ENCODE measurements at places on chromosomes 1 and 21.

DNA sequence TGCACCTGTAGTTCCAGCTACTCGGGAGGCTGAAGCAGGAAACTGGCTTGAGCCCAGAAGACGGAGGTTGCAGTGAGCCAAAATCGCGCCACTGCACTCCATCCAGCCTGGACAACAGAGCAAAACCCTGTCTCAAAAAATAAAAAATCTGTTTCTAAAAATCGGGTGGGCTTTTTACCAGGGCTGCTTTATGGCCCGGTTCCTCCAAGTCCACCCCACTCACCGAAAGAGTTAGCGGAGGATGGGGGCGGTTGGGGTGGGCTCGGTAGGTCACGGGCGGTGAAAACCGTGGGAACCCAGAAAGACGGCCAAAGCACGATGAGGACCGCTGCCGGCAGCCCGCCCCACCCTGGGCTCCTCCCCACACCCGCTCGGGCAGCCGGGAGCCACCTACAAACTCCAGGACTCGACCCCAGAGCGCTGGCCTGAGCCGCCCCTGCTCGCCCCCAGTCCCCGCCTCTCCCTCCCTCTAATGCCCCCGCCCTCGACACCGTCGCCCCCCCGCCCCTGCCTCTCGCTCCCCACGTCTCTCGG, 846 bp upstream of the PER3 start:
- no peak for DNase-seq

DNA sequence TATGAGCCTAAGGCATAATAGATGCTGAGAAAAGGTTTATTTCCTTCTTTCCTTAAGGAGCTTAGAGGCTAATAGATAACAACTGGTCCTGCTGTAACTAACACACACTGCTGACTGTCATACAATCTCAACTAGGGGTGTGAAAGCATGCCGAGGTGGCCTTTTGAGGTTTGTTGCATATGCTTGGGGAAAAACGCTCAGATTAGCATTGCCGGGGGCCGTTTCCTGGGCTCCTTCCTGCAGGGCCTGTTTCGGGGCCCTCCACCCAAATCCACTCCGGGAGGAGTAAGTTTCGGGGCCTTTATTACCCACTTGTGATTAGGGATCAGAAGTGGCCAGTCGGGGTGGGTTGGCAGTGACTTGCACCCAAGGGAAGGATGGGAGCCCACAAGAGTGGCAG, 27.2 kb upstream of the RCSD1 start:
- DNase-seq, result no peak

GRCh38 chr1:153494976-153495535, 34.6 kb upstream of the S100A7 start:
- DNase-seq, result peak; percentile 31

DNA sequence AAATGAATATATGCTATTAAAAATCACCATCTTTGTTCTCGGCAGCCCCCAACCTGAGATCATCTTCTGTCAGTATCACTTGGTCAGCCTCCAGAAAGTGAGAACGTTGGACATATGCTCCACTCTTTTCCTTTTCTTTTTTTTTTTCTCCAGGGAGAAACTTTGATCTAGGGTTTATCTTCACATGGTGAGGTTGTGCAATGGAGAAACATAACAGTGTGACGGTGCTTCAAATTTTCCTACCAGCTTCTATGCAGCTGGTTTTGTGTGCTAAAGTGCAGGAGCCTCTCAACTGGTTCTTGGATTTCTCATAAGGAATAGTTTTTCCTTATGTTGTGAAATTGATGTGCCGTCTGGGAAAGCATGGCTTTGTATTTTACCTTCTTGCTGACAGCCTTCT, 1202.9 kb downstream of the NCAM2 start:
- DNase-seq, result no peak

- DNase-seq, result no peak
Measured at GRCh38 chr21:46414965-46415275, 43.8 kb upstream of the DIP2A start.

- DNase-seq, result no peak
Measured at GRCh38 chr1:83024251-83024767, 974.6 kb downstream of the TTLL7 start.

GRCh38 chr1:156203331-156203730, 9.4 kb downstream of the SLC25A44 start:
- DNase-seq, result no peak

GRCh38 chr1:33007190-33008050, 29.3 kb downstream of the AK2 start:
- no peak for DNase-seq

GRCh38 chr21:42786884-42787283, 92.5 kb downstream of the WDR4 start:
- DNase-seq, result no peak

- no peak for DNase-seq
Measured at GRCh38 chr1:47687631-47688460, 250.0 kb downstream of the FOXD2 start.

- DNase-seq, result no peak
Measured at GRCh38 chr21:16837321-16837720, 675.5 kb upstream of the CXADR start.

GRCh38 chr1:170518965-170519364, 13.0 kb upstream of the GORAB start:
- DNase-seq, result no peak

GRCh38 chr1:197464044-197464443, 196.0 kb downstream of the CRB1 start:
- DNase-seq, result no peak

- no peak for DNase-seq
Measured at GRCh38 chr1:1432274-1432950, 3.1 kb upstream of the VWA1 start.

- DNase-seq, result no peak
Measured at GRCh38 chr1:66876664-66877063, 48.0 kb downstream of the DNAI4 start.

GRCh38 chr1:54403405-54403804, 2.8 kb downstream of the SSBP3 start:
- DNase-seq, result no peak

DNA sequence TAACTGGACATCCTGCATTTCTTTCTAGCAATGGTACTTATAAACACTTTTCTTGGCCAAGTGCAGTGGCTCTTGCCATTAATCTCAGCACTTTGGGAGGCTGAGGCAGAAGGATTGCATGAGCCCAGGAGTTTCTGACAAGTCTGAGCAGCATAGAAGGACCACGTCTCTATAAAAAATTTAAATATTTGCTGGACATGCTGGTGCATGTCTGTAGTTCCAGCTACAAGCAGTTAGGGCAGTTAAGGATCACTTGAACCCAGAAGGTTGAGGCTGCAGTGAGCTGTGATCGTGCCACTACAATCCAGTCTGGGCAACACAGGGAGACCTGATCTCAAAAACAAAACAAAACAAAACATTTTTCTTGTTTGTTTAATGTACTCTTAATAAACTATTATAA, 434.0 kb downstream of the PLA2G4A start:
- no peak for DNase-seq

DNA sequence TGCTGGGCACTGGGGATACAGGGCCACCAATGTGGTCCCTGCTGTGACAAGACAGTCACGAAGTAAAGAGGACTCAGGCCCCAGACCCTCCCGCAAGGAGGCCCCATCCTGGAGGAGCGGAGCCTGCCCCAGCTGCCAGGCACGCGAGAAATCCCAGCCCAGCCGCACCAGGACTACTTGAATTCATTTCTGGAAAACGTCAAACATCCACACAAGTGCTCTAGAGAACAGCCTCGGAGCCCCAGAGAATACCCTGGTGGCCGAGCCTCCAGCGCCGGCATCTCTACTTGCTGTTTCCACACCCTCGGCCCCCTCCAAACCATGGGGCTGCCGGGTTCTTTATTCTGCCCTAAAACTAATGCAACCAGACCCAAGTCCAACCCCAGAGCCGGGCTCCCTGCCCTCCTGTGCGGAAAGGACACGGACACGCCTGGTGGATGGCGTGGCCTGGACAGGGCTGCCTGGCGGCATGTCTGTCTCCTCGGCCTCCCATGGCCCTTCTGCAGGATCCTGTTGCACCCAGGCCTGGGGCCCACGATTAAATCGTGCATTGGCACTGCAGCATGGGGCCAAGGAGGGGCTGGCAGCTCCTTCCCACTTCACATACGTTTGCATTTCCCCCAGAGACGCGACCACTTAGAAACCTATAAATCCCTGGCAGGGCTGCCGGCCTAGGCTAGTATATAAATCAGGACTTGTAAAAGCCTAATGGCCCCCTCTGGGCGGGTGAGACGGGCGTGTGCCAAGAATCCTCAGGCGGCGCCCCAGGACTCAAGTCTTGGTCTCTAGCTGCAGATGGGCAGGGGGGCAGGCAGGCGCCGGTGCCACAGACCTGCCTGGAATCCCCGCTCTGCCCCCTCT, 41.2 kb downstream of the DMRTB1 start:
- DNase-seq, result no peak

- no peak for DNase-seq
Measured at GRCh38 chr1:202599669-202600431, 110.4 kb downstream of the SYT2 start.

DNA sequence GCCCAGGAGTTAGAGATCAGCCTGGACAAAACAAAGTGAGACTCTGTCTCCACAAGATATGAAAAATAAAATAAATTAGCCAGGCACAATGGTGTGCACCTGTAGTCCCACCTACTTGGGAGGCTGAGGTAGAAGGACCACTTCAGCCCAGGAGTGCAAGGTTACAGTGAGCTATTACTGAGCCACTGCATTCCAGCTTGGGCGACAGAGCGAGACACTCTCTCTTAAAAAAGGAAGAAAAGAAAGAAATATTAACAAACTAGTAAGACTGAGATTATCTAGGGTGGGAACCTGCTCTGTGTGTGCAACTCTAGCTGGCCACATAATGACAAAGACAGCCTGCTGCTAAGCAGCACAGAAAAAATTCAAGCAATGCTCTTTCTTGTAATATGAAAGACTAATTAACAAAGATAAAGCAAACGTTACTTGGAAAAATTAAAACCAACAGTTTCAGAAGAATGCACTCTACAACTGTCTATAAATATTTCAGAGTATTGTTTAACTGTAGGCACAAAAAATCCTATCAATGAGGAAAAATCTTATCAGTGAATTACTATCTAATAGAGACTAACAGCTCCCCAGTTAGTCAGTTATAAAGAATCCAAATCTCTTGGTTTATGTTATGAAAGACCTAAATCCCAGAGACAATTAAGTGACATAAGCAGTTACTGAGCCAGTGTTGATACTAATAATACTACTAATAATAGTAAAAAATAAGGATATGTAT, 74.5 kb downstream of the ENAH start:
- no peak for DNase-seq

GRCh38 chr21:45300786-45301520, 13.3 kb upstream of the POFUT2 start:
- no peak for DNase-seq

GRCh38 chr1:155137154-155137949, 1.7 kb downstream of the SLC50A1 start:
- no peak for DNase-seq

DNA sequence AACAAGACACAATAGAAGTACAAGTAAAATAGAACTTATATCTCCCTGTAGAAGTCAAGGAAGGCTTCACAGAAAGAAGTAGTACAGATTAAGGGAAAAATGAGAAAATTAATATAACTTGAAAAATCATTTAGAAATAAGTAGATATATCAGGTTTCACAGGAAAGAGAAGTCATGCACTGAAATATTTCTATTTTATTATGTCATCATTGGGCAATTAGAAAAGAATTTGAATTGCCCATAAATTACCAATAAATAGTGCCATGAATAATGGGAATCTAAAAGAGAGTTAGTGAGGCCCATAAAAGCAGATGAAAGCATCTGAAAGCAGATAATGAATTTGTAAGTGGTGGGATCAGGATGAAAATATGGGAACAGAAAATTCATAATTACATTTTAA, 1597.8 kb downstream of the PLA2G4A start:
- no peak for DNase-seq

- no peak for DNase-seq
Measured at GRCh38 chr1:20634594-20635084, 1.4 kb downstream of the PINK1 start.

DNA sequence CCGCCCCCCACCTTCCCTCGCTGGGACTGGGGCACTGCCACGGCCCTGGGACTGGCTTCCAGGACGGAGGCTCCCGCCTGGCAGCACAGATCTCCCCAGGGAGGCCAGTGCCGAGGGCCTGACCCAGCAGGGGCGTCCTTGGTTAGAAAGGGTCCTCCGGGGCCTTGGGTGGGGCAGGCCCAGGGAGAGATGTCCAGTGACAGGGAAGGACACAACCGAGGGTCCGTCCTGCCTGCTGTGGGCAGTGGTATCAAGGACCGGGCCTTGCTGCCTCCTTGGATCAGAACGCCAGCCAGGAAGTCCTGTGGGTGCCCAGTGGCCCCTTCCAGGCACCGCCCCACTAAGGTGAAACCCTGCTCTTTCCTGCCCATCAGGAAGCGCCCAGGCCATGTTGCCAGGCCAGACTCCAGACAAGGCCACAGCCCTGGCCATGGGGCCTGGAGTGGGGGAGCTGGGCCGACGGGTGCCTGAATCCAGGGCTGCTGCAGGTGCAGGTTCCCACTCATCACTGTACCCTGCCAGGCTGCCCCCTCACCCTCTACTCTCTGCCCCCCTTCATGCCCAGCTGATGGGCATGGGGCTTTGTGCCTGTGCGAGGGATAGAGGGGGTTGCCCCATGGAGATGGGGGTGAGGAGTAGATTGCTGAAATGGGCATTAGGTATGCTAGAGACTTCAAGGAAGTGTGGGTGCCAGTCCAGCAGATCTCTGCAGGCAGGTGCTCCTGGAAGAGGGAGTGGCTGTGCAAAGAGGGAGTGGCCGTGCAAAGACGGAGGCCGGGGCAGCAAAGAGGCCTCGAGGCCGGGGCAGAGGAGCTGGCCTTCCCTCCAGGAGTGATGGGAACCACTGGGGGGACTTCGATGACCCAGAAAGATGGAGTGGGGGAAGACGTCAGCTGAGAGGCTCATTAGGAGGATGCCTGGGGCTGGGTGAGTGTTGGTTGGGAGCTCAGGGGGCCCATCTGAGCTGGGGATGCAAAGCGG, 2.2 kb upstream of the PRKCZ start:
- no peak for DNase-seq
